ENCODE measurements at places on chromosomes 16 and 17.

GRCh38 chr17:63497708-63498483, 21.0 kb downstream of the ACE start:
- DNase-seq = no peak

DNA sequence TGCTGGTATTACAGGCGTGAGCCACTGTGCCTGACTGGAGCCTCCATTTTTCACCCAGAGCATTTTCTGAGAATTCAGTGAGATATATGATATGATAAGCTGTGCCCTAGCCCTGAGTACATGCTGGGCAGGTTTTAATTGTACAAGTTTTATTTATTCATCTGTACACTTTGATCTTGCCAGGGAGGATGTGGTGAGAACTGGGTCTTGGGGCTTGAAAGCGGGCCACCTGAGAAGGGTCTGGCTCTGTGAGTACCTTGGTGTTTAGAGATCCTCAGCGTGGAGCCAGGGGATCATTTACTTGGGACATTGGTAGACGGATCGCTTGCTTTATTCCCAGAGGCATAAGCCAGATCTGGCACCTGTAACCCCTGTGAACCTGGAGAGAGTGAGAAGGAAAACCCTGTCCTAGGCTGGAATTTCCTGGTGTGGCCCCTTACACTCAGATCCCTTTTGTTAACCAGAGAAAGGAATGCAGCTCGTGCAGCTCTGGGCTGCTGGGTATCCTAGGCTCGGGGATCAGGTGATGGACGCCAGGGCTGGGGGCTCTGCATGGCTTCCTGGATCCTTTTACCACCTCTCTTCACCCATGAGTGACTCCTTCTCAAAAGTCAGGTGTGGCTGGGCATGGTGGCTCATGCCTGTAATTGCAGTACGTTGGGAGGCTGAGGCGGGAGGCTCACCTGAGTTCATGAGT, 91.9 kb downstream of the ABCC1 start:
- DNase-seq = no peak

- peak; percentile 98 for DNase-seq
Observed at GRCh38 chr17:49414622-49415350, at the start of gene PHB1. PHB1 (minus strand) TSS chr17:49414882; CDS start chr17:49413264, 1,618 bp downstream.

DNA sequence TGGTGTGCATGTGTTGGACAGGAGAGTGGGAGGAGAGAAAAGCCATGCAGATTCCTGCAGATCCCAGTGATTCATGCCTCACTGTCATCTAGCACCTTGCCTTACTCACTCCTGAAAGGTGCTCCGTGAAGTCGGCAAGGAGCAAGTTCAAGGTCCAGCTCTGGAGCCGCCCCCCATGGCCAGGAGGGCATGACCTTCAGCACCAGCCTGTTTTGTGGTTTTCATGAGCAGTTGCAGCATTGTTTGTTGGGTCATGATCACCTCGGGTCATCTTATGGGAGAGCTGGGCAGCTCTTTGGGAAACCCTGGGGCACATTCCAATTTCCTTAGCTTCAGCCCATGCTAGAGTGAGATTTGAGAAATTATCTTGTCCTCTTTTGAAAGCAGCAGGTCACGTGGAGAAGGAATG, 137.5 kb upstream of the IRX3 start:
- DNase-seq = no peak

- DNase-seq = no peak
Observed at GRCh38 chr17:1975573-1975972, 49.6 kb downstream of the RTN4RL1 start.

DNA sequence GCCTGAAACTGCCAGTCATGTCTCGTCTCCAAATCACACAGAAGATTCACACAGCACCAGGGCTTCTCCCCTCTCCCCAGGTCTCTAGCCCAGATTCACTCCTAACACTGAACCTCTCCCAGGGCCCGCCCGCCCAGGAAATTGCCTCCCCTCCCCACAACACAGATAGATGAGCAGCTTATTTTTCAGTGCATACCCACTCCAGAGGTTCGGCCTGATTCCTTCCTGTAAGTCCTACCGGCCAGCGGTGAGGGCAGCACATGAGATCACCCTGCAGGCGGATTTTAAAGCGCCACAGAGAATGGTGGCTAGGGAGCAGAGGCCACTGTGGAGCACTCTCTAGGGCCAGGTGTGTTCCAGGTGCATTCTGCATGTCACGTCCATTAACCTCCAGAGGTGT, 301.8 kb downstream of the IRF8 start:
- no peak for DNase-seq

GRCh38 chr17:51869387-51869786, 289.1 kb downstream of the CA10 start:
- DNase-seq = no peak

GRCh38 chr16:89969741-89970410, 21.3 kb downstream of the DEF8 start:
- DNase-seq = no peak

- DNase-seq = no peak
Observed at GRCh38 chr17:8131844-8132441, 8.0 kb upstream of the HES7 start.

DNA sequence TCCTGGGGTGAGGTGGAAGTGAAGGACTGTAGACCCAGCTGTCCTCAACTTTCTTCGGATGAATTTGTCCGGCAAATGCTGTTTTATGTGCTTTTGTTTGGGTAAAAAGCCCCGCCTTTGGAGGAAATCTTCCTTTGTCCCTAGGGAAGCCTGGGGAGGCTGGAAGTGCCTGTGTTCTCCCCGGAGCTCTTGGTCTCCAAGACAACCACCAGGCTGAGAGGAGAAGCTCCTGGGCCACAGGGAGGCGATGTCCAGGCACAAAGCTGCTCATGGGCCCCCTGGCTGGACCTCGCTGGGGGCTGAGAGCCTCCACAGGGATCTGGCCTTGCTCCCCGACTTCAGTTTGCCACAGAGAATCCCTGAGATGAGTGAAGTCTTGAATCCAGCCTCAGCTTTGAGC, 293.1 kb upstream of the N4BP1 start:
- DNase-seq = no peak

- no peak for DNase-seq
Observed at GRCh38 chr17:78409191-78409928, 30.9 kb downstream of the PGS1 start.

GRCh38 chr16:79823639-79824038, 223.1 kb upstream of the MAF start:
- DNase-seq = no peak

GRCh38 chr16:73319737-73320136, 271.8 kb upstream of the ZFHX3 start:
- no peak for DNase-seq

- no peak for DNase-seq
Observed at GRCh38 chr16:85563515-85564276, 49.4 kb upstream of the GSE1 start.

- DNase-seq = no peak
Observed at GRCh38 chr16:54867302-54867832, 63.3 kb upstream of the IRX5 start.

DNA sequence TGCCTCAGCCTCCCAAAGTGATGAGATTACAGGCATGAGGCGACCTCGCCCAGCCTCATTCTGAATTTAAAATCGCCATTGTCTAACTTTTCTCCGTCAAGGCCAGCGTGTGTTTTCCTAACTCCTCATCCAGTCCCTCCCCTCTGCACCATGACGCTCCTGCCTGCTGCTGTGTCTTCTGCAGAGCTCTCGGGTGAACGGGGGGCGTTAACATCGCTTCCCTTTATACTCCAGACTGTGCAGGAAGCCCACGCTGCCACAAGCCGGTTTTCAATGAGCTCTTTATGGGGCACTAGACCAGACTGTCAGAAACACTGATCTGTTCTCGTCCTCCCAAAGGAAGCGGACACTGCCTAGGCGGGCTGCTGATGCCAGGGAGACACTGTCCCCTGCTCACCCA, 13.2 kb downstream of the AANAT start:
- no peak for DNase-seq

- peak; percentile 50 for DNase-seq
Observed at GRCh38 chr17:2929881-2930533, 133.4 kb downstream of the OR1D5 start.

- peak; percentile 48 for DNase-seq
Observed at GRCh38 chr17:15920758-15921239, 24.1 kb upstream of the ADORA2B start.

DNA sequence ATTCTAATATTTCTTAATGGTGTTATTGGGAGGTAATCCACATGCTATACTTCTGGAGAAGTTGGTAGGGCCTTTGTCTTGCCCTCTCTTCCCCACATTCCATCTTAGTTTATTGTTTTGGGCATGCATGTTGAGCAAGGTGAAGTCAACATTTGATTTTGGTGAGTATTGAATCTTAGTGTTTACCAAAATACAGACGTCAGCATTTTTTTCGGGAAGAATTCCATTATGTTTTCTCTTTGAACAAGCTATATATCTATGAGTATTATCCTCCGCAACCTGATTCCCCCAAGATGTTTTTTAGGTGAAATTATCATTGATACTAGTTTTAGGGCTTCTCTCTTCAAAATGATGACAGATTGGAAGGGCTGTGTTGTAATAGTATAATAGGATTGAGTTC, 47.4 kb upstream of the SHISA9 start:
- DNase-seq = no peak

- peak; percentile 20 for DNase-seq
Observed at GRCh38 chr17:65918916-65919315, 273.0 kb downstream of the CEP112 start.

DNA sequence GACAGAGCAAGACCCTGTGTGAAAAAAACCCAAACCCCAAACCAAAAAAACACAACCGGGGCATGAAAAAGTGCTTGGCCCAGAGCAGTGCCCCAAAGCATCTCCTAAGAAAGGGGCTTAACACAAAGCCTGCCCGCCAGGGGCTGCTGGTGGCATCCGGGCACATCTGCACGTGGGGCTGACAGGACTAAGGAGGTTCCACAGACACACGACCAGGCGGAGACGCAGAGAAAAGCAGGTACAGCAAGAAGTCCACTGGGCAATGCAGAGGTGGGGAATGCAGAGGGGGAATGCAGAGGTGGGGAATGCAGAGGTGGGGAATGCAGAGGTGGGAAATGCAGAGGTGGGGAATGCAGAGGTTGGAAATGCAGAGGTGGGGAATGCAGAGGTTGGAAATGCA, 109.2 kb downstream of the ZNF778 start:
- DNase-seq = no peak

- no peak for DNase-seq
Observed at GRCh38 chr16:84817613-84818012, 2.2 kb upstream of the CRISPLD2 start.

GRCh38 chr16:57163842-57164241, 22.0 kb downstream of the PSME3IP1 start:
- DNase-seq = no peak

GRCh38 chr16:54806378-54806777, 124.3 kb upstream of the IRX5 start:
- no peak for DNase-seq

DNA sequence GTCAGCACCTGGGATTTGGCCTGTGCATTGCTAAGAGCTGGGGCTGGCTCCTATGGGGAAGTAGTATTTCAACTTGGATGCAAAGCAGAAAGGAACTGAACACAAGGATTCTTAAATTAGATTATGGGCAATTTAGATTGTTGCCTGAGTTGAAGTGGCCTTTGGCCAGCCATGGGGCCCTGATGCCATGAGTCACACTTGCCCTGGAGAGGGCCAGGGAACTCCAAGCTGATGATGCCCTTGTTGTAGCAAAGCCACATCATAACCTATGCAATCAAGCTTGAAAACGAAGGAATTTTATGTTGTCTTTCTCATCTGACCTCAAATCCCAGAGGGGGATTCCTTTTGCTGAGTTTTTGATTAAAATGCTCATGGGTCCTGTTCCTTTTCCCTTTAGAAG, 3.9 kb upstream of the SPATA32 start:
- peak; percentile 86 for DNase-seq

DNA sequence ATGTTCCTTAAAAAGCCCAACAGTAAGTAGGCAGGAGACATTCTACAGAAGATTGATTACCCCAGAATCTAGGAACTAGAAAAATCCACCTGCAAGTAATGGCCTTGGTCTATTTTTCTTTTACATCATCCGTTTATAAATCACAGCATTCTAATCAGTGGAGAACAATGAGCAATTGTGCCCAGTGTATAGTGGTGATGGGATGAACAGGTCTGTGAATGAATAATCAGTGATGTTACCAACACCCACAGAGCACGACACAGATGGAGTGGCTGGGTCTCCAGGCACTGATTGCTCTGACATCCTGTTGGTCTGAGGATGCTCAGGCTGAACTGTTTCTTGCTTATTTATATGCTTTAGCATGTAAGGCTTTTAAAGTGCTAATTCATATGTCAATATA, 1251.2 kb upstream of the CDH8 start:
- DNase-seq = no peak

DNA sequence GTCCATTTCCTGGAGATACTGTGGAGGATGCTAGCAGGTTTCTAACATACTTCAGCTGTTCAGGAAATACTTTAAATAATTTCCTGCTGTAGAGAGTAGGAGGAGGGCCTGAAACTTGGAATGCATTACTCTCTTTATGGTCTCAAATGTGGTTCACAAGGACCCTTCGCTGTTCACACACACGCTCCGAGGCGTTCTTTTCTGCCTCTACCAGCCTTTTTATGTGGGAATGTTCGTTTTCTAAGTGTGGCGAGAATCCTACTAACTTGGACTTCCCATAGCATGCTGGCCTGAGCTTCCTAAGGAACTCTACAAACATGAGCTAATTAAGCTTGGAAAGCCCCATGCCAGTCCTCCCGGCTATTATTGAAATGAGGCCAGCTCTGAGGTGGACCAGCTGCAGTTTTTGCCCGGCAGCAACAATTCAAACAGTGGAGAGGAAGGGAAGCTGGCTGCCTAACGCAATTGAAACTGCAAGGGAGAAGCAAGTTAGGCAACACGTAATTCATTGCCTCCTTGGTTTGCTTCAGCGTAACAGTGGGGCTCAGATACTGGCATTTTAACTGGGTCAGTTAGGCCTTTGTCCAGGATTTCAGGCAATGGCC, 18.9 kb downstream of the KPNA2 start:
- peak; percentile 34 for DNase-seq

GRCh38 chr17:28655160-28655559, 6.5 kb downstream of the SDF2 start:
- no peak for DNase-seq

- DNase-seq = no peak
Observed at GRCh38 chr17:80229011-80229410, 8.8 kb downstream of the SLC26A11 start.

GRCh38 chr17:15194859-15195277, 70.3 kb downstream of the PMP22 start:
- DNase-seq = no peak

DNA sequence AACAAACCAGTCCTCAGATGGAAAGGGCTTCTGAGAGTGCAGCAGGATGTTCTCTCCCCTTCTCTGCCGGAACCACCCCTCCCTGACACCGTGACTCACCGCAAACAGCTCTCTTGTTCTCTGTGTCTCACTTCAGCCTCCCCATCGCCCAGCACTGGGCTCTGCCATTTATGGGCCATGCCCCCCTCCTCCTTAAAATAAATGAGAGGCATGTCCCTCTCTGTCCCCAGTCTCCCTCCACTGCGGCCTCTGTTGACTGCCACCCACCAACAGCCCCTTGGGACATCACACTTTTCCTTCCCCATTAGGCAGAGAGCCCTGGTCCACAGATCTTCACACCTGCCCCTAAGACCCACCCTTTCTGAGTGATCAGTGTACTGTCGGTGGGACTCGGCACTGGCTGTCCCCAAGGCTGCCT, 6.3 kb downstream of the CCDC102A start:
- DNase-seq = peak; percentile 48

GRCh38 chr16:30359871-30360170, 4.7 kb upstream of the CD2BP2 start:
- DNase-seq = no peak

GRCh38 chr17:71625330-71625729, 495.5 kb upstream of the SOX9 start:
- no peak for DNase-seq

Data from GM03348 (cell line).